ENCODE measurements at places on chromosomes 13 and 19.

DNA sequence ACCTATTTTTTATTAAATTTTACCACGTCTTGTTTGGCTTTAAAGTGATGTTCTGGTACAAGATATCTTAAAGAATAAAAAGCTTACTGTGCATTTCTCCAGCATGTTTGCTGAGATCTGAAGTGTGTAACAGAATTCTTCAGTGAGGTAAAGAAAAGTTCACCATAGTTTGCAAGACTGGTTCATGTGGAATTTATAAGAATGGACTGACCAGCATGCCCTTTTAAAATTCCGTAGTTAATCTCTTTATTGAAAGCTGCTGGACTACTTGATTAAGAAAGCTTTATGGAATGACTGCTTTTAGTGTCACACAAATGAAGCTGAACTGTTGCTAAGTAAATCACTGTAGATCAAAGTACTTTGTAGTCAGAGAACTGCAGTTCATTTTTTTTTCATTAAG lies 119.2 kb downstream of the GPC6 start:
- no peak for DNase-seq

- DNase-seq: no peak
Measured at GRCh38 chr19:2532252-2533071, 56.5 kb downstream of the GADD45B start.

DNA sequence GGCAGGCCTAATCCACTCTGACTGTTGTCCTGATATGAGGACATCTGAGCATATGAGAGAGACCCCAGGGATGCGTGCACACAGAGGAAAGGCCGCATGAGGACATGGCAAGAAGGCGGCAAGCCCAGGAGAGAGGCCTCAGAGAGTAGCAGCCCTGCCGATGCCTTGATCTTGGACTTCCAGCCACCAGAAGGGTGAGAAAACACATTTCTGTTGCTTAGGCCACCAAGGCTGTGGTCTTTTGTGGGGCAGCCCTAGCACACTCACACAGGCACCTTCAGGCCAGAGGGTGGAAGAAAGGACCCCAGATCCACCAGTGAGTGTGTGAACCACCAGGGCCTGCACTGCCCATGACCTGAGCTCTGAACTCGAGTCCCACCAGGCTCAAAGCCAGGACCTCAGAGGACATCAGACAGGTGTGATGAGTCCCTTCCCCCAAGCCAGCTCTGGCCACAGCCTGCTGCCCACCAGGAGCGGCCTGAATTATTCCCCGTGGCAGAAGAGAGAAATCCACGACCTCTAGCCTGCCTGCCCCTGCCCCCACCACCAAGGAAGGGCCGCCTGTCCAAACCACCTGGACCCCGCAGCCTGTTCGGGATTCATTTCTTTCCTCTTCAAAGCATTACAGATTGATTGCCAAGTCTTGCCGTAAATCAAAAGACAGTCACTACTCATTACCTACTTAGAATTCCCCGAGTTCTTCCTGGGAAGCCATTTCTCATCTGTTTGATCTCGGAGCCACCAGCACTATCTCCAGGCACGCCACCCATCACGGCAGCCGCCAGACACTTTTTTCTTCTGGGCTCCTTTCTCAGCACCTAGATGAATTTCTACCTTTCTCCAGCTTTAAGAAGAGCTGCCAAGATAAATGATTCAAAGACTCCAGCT lies 72.2 kb downstream of the CEBPG start:
- DNase-seq: no peak

- peak; percentile 4 for DNase-seq
Measured at GRCh38 chr19:49224879-49225278, 67.3 kb downstream of the TRPM4 start.

- DNase-seq: no peak
Measured at GRCh38 chr19:10817291-10818038, 18.5 kb downstream of the TMED1 start.

GRCh38 chr13:44174769-44175425 lies 198.7 kb upstream of the SERP2 start:
- DNase-seq: no peak

- DNase-seq: peak; percentile 89
Measured at GRCh38 chr13:114047358-114047881, 73.5 kb upstream of the C13orf46 start.

DNA sequence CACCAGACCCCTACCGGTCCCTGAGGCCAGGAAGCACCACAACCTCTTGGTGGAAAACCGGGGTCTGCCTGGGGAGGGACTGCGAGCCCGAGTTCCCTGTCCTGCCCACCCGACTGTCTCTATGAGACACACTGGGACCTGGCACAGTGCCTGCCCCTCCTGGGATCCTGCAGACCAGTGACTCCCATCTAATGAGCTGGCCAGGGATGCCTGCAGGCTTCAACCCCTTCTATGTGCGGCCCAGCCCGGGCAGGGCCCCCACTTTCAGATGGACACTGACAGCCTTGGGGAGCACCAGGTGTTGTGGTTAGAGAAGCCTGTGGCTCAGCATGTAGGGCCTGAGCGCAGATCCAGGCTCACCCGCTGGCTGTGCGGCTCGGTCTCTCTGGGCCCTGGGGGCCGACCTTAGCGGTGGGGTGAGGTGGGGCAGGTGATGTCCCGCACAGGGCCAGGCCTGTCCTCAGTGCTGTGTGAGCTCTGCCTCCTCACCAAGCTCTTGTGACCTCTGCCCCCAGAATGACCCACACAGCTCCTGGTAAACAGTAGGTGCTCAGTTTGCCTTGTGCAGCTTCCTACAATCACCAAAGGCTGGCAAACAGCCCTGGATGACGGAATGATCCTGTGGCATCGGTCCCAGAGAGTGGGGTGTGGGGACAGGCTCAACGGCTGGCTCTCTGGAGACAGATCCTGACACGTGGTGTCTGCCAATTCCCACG lies 17.9 kb upstream of the CACTIN start:
- DNase-seq: no peak

- no peak for DNase-seq
Measured at GRCh38 chr19:2478278-2478755, 2.4 kb downstream of the GADD45B start.

GRCh38 chr19:40278361-40279035 lies 6.6 kb downstream of the AKT2 start:
- no peak for DNase-seq

- DNase-seq: no peak
Measured at GRCh38 chr13:109776575-109776974, 9.8 kb downstream of the IRS2 start.

DNA sequence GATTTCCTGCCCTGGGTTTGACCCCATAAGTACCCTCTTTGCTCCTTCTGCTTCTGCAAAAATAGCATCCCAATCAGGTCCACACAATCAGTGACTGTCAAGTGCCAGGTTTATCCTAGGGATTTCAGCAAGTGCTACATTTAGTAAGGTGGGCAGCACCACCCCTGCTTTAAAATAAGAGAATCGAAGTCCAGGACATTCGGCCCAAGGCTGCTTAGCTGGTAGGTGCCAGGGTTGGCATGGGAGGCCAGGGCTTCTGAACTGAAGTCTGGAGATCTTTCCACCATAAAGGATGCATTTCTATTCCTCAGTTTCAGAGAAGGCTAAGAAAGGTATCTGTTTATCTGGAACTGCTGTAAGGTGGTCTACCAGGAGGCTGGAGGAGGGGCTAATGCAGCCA lies 408.3 kb downstream of the ZNF536 start:
- no peak for DNase-seq

DNA sequence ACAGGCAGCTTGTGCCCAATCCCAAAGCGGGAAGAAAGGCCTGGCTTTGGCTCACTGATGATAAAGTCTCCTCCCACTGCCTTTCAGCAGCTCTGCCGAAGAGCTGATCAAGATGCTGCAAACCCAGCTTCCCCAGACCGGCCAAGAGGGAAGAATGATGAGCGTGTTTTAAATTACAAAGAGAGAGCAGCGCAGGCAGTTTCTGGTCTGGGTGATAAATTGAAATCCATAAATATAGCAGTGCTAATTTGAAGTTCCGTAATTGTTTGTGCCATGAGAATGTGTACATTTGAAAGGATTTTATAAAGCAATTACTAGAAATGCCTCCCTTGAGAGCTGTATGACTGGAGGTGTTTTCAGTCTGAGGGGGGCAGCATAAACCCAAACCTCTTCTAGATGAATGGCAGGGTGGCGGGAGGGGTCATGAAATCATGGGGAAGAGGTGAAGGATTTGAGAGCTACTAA lies 171.8 kb downstream of the STK24 start:
- no peak for DNase-seq

DNA sequence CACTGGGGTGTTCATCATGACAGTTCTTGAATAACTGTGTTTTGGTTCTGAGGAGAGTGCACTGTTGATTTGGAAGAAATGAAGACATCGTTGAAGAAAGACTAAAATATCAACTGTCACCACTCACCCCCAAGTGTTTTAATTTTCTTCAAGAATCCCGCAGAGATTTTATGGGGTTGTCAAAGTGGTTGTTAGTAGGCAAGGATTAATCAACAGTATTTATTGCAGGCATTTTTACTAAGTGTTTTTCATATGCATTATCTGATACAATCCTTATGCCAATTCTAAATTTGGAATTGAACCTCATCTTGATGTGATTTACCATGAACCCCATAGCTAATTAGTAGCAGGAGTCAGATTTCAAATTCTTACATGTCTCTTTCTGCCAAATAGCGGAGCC lies 63.7 kb upstream of the OBI1 start:
- no peak for DNase-seq

GRCh38 chr13:20492641-20493040 lies 33.0 kb downstream of the CRYL1 start:
- DNase-seq: no peak

DNA sequence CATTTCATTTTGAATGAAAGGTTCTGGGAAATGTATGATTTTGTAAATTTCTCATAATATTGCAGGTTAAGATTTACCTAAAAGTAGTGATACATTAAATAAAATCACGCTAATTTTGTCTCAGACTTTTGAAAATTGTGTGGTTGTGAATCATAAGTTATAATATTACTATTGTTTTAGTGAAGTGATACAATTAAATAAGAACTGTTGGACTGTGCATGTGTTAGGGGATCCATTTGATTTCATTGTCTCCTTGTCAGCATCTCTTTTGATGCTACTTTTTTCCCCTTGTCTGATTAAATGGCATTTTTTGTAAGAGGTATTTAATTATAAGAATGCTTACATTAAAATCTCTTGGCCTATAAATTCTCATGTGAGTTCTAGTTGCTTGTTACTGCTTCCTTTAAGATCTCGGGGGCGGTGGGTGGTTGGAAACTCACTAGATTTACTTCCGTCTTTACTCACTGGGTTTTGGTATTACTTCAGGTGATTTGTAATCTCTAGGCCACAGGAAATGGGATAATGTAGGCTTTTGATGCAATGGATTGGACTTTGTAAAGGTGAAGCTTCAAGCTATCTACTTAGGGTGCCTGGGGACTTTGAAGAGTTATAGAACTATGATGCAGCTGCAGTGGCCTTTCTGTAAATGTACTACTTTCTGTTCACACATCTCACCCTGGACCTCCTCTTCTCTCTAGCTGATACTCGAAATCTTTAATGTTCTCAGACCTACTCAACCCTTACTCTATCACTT lies 66.5 kb downstream of the PAN3 start:
- DNase-seq: no peak

Measured in NCI-H1092 (cell line).